ENCODE measurements at places on chromosomes 6 and 20.

DNA sequence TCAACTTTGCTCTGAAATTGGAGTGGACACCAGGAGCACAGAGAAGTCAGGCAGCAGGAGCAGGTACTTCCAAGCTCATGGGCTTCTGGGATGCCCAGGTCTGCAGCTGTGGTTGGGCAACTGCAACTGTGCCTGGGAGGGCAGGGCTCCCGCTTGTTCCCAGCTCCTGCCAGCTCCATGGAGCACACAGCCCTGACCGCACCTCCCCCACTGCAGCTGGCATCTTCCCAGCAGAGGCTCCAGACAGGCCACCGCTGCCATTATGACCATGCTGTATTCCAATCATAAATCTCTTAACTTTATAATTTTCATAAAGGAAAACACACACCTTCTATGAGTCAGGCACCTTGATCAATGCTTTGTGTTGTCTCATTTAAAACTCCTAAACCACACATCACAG is 36.9 kb downstream of the STK38 start:
- DNase-seq, result no peak

DNA sequence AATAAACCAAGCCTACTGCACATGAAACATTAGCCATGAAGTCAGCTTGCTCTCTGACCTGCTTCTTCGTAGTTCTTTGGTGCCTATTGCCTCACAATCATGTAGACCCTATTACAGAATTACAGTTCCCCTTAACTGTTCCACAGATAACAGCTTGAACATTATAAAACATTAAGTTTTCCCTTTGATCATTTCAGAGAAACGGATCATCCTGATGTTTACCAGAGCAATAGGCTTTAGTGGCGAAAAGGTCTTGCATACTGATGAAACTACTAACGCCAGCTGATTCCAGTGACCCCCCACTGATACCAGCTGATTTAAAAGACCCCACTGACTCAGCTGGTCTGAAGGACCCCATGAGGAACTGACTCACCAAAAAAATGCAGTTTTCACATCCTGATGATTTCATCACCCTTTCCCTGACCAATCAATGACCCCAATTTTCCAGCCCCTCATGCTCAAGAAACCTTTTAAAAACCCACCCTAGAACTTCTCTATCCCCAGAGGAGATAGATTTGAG is 39.4 kb upstream of the MLIP start:
- no peak for DNase-seq

GRCh38 chr6:10505529-10505928 is 15.6 kb upstream of the GCNT2 start:
- DNase-seq, result no peak

DNA sequence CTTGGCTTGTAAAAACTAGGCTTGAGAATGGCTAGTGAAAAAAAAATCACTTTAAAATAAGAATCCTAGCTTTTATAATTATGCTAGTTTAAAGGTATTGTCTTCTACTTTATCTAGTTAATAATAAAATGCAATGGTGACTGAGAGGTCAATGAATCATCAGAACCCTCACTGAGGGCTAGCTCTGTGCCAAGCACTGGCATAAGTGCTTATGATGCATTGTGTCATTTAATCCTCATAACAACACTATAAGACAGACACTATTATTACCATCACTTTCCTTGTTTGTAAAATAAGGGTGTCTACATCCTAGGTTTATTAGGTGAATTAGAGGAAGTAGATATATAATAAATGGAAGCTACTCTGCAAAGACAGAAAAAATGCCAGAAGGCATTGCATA is 144.3 kb downstream of the F13A1 start:
- DNase-seq, result no peak

DNA sequence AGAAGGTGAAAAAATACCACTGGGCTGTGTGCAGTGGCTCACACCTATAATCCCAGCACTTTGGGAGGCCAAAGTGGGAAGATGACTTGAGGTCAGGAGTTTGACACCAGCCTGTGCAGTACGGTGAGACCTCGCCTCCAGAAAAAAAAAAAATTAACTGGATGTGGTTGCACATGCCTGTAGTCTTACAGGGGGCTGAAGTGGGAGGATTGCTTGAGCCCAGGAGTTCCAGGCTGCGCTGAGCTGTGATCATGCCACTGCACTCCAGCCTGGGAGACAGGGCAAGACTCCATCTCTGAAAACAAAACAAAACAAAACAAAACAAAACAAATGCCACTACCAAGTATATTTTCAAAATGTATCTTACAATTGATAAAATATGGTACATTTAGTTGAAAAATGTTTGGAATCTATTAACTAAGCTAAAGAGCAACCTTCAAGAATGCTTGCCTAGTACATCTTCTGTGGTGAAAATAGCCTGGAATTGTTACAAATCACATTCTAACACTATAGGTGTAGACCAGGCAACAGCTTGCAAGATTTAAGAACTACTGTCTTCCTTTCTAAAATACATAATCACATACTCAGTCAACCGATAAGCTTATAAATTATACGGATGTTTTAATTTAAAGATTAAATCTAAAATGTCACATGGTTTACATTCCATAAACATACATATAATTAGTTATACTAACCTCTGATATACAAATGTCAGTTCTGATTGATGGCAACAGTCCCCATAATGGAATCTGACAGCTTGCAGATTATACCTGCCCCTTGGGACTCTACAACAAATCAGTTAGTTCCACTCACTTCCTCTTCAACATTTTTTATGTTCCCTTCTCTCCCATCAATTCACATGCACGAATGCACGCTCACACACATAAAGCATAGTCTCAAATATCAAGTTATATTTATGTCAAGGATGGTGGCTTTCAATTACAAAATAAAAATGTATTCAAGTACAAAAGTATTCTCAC is 150.8 kb downstream of the ASCC3 start:
- no peak for DNase-seq

GRCh38 chr20:13017235-13017634 is 8.5 kb downstream of the SPTLC3 start:
- no peak for DNase-seq

DNA sequence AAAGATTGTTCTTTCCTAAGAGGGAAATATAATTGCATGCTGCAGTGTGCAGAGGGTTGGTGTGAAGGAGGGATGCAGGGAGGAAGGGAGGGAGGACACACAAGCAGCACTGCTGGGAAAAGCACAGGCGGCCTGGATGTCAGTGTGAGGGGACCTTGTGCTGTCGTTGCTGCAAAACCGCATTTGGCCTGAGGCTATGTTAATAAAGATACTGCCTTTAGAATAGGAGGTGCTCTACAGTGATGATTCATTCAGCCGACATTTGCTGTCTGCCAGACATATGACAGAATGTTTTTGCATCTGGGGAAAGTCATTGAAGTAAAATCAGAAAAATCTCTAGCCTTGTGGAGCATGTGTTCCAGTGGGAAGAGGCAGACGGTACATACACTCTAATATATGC is 50.5 kb upstream of the TRIM26 start:
- no peak for DNase-seq

- DNase-seq, result no peak
Measured at GRCh38 chr20:54079652-54080051, 9.3 kb upstream of the BCAS1 start.

DNA sequence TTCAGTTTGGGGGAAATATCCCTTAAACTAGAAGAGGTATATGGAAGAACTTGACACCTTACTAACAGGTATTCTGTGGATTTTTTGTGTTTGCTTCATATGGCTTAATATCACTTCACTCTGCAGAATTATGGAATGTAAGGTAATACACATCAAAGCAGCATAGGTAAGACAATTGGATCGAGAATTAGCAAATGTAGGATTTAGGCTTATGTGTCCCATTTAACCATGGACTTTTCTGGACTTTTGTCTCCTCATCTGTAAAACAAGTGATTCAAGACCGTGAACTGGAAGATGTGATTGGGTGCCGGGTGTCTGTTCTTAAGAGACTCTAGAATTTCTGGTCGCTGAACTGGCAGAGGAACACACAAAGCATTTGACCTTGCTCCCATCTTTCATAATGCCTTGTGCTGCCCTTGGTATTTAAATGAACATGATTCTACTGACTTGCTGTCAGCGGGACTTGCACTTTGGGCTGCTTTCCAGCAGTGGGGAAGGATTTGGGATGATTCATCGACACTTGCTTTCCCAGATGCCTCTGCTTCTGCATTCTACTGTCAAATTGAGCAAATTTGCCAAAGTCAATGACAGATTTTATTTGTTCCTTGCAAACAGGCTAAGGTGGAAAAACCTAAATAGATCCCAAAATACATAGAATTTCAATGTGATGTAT is 199.8 kb downstream of the PLCB1 start:
- no peak for DNase-seq

DNA sequence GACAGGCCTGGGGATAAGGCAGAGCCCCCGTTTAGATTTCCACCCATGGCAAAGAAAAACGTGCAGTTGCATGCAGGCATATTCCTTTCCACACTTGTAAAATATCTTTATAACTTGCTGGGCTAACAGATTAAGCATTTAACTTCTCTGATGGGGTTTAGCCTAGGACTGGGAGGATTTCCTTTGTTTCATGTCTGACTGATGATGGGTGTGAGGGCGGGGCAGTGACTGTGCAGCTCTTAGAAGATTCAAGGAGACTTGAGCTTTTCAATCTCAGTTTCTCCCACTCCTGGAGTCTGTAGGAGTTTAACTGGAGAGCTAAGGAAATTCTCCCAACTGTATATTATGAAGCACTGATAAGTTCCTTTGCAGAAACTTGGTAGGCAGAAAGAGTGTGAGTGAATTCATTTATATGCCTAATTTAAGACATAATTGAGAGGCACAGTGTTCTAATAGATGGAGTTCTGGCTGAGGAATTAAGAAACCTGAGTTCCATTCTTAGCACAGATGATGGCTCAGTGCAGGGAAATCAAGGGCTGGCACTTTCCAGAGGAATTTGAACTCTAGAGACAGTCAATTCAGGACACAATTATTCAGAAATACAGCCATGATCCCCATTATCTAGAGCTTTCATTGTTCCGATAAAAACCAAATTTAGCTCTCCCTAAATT is 214.6 kb upstream of the CNR1 start:
- DNase-seq, result no peak

DNA sequence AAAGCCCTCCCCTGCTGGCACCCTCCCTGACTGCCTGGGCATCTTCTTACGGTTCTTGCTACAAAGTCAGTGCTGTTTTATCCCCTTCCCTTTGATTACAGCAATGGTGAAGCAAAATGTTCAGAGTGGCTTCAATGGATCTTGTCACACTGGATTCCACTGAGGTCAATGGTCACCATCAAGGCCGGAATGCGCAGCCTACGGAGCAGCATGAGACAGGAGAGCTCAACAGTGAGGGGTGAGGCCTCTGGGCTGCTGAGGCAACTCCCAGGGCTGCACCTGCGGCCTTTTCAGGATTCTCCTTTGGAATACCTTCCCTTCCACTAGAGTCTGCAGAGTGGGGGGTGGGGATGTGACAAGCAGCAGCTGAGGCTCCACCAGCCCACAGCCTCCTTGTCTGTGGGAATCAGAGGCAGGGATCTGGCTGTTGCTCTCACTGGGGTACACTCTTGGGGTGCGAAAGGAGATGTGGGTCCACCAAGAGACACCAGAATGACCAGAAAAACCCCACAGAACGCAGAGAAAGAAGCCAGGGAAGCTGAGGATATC is 40.4 kb upstream of the EMILIN3 start:
- no peak for DNase-seq

- no peak for DNase-seq
Measured at GRCh38 chr6:121847806-121848522, 412.5 kb downstream of the GJA1 start.

GRCh38 chr20:44456611-44457010 is 19.1 kb upstream of the TTPAL start:
- DNase-seq, result no peak

DNA sequence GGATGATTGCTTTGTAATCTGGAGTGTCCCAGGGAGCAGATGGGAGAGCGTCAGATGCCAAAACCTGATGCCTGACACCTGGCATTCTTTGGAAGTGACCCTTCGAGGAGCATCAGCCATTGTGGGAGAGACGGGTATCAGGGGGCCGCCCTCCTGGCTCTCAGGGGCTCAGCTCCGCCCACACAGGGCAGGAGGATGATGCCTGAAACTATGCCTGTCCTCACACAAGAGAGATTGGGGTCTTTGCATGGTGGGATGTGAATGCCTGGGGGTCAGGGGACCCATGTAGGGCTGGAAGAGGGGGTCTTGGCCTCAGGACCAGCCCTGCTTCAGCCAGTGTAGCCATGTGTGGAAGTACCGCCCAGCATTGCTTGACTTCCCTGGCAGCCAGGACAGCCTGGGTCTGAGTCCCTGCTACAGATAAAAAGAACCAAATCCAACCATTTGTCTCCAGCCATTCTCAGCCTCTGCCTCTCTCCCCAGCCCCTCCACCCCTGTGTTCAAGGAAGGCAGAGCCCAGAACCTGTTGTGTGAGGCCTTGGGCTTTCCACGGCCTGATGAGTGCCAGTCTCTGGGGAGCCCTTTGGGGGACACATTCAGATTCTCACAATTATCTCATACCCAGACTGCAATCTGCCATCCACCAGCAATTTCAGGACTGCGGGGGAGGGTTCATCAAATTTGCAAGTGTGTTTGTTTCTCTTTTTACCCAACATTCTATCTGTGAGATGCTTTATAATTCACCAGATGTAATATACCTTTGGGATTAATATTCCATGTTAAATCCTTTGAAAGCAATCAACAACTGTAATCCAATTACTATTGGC is 371.2 kb downstream of the PREX1 start:
- DNase-seq, result no peak

DNA sequence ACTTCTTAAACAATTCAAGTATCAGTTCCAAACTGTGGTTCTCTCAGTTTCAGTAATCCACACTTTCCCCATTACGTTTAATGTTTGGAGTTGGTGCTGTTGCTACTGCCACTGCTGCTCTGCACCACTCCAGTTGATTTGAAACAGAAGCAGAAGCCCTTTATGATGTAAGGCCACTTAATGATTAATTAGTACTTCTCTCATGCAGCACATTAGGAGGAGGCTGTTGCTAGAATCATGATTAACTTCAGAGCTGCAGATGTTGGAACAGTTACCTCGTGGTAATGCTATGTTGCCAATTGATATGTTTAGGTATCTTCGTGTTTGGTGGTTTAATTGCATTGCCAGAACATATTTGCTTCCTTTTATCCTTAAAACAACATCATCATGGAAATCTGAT is 986.2 kb upstream of the CITED2 start:
- DNase-seq, result no peak

DNA sequence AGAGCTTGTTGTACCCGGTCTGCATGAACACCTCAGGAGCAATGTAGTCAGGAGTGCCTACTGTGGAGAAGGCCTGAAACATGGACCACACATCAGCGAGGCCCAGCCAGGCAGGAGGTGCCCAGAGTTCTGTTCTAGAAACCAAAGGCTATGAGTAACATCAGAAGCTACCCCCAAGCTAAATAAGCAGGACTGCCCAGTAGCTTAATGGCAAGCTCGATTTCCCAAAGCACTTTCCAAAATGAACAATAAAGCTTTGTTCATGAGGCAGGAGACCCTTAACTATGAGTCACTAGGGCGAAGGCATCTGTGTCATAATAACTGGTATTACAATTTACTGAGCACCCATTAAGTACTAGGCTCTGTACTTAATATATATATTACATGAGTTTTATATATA is 47.4 kb downstream of the STK38 start:
- DNase-seq, result no peak

DNA sequence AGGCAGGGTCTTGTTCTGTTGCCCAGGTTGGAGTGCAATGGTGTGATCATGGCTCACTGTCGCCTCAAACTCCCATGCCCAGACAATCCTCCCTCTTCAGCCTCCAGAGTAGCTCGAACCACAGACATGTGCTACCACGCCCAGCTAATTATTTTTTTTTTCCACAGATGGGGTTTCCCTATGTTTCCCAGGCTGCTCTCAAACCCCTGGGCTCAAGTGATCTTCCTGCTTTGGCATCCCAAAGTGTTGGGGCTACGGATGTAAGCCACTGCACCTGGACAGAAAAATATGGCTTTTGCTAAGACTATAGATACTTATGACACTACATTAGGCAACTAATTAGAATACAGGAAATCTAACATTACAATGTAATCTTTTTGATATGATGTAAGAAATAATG is 17.9 kb downstream of the RNF24 start:
- DNase-seq, result no peak
